T-helper 17 cell (primary cell): ENCODE measurements at places on chromosomes 2 and 18. TPM values are rescaled to one million over a fixed set of nuclear protein-coding genes. Genes with fewer than 3 reads are reported as not detected.

PTH2R gene
- not detected for total RNA-seq

CHN1 gene
- total RNA-seq, result 16.6 TPM

TCF23 gene
- not detected for total RNA-seq

HJURP gene
- total RNA-seq, result 0.35 TPM

SCN3A gene
- not detected for total RNA-seq

GMPPA gene
- total RNA-seq, result 25.1 TPM

TEX44 gene
- total RNA-seq, result not detected

SNTG2 gene
- 2.0 TPM for total RNA-seq

REG3G gene
- not detected for total RNA-seq

DCDC2C gene
- not detected for total RNA-seq

NPHP1 gene
- total RNA-seq, result 1.4 TPM

AAMP gene
- total RNA-seq, result 47.0 TPM

PPP1R1C gene
- total RNA-seq, result not detected

PLEK gene
- total RNA-seq, result 18.0 TPM

METTL21A gene
- total RNA-seq, result 13.9 TPM

GBX2 gene
- not detected for total RNA-seq

THSD7B gene
- not detected for total RNA-seq
